Stimulated activated CD8-positive, alpha-beta memory T cell treated with anti-CD3 and anti-CD28 coated beads, Interleukin-7, amount 100 ng/mL, for 4 hours (primary cell): ENCODE measurements at places on chromosomes 4 and X.

DNA sequence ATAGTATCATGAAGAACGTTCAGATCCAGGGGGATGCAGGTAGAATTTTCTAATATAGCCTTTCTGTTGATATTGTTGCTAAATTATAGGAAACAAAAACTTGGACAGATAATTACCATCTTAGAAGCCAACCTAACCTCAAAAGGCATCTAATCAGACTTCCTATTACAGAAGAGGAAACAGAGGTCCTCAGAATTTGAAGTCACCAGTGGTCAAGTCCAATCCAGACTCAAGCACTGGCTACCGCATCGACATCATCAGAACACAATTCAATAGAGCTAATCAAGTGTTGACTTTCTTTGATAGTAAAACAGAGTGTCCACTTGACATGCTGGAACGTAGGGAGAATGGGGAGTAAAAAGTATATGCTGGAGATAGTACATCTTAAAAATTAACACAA lies 10.3 kb upstream of the ATP10D start:
- no peak for DNase-seq

GRCh38 chr4:108774809-108775530 lies 12.1 kb upstream of the ETNPPL start:
- DNase-seq, result no peak

DNA sequence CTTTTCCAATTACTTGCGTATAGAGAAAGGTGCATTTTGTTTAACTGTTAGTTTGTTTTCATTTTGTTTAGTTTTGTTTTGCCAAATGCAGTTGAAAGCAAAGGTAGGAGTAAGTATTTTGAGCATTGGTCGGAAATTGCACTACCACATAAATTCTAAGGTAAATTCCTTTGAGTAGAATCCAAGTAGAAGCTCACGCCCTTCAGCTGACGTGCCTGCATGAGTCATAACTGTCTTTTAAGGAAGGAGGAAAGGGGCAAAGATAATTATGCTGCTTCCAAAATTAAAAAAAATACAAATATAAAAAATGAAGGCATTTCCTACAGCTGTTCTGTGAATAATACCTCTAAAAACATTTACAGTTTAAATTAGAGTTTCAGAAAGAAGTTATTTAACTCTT lies 110.2 kb upstream of the MYOZ2 start:
- no peak for DNase-seq

- DNase-seq, result no peak
Measured at GRCh38 chrX:102697494-102697893, 14.8 kb upstream of the GPRASP2 start.

GRCh38 chrX:148713981-148714380 lies 213.6 kb downstream of the AFF2 start:
- no peak for DNase-seq

GRCh38 chr4:110614173-110614963 lies 8.5 kb downstream of the PITX2 start:
- no peak for DNase-seq

GRCh38 chr4:67871867-67872266 lies 11.9 kb downstream of the TMPRSS11D start:
- DNase-seq, result no peak

GRCh38 chr4:2962614-2963174 lies 512 bp downstream of the NOP14 start:
- no peak for DNase-seq

GRCh38 chrX:11533199-11533651 lies 132.5 kb downstream of the ARHGAP6 start:
- no peak for DNase-seq

DNA sequence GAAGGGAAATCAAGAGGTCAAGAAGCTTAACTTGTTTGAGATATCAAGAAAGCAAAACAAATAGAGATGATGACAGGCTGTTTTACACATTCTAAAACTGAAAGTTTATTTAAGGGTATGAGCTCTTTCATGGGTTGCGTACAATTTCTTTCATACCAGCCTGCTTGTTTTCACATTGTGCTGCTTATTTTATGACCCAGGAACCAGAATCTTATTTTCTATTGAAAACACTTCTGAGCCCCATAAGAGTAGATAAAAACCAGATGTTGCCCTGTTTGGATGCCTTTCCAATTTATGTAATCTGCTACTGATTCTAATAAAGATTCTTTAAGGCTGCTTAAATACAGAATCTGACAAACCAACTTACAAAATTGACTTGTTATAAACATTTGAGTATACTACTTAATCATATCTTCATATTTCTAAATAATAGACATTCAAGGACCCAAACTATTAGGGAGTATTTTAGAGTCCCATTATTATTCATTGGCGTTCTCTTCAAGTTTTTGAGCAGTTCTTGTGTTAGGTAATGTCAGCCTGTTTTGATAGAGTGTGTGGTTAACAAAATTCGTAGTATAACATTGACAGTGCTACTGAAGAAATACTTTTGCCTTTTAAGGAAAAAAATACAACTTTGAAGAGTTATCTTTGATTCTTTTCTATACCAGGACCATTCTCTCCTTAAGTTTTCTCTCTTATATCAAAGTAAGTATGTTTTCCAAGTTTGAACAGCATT lies 74.4 kb downstream of the PDLIM5 start:
- DNase-seq, result no peak

DNA sequence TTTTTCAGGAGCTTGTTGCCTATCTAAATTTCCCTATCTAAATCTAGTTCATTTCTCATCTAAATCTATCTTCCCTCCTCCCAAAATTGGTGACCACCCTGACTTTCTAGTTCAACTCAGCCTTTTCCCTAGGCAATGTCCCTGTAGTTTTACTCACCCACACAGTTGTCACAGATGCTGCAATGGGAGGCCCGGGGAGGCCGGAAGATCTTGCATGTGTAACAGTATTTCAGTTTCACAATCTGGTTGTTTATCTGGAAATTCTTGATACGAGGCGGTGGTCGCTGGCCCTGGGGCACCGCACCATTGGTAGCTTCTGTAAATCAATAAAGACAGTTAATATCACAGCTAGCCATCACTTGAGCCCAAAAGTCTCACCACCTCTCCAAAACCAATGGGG lies 20.2 kb downstream of the ZDHHC9 start:
- DNase-seq, result no peak

- DNase-seq, result no peak
Measured at GRCh38 chr4:121688701-121689100, 8.1 kb downstream of the ANXA5 start.

- no peak for DNase-seq
Measured at GRCh38 chr4:178205826-178206225, 763.6 kb upstream of the AGA start.

- DNase-seq, result no peak
Measured at GRCh38 chrX:137565921-137566745, at the start of gene ZIC3. Gene ZIC3 (plus strand): TSS chrX:137566127. CDS start chrX:137566692, 565 bp downstream.
